ENCODE measurements at places on chromosomes 6 and 20. TPM values are rescaled to one million over a fixed set of nuclear protein-coding genes. Genes with fewer than 3 reads are reported as not detected.
A peak's percentile ranks its signal among the peaks of the same experiment; 100 is the strongest.

DNA sequence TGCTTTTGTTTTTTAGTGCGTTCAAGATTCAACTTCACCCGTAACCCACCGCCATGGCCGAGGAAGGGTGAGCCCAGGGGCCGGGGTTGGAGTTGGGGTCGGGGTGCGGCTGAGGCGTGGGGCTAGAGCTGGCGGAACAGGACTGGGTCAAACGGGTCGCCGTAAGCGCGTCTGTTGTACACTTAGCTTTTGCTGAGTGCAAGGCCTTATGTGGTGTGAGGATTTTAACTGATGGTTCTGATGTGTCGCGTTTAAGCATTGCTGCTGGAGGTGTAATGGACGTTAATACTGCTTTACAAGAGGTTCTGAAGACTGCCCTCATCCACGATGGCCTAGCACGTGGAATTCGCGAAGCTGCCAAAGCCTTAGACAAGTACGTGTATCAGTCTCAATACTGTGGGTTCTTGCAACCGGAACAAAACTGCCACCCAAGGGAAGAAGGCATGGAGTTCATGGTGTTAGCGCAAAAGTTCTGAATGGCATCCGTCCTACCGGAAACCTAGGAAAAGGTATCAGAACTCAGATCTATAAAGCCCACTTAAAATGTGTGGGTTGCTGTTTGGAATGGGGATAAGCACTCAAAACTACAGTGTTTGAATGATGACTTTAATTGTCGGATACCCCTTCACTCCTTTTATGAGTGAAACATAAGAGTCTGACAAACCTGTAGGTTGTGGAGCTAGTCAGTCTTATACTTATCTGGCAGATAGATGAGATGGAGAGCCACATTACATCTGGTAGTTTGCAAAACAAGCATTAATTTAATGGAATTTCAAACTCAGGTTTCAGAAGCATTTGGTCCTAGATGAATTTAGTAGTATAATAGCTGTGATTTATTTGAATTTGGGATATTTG, 574 bp downstream of the RPS12 start:
- H3K36me3 ChIP-seq, result peaks cover 47% of the 10 kb centered on the region
- DNase-seq, result no peak
- H3K27me3 ChIP-seq, result no peaks in the 10 kb centered on the region

DNA sequence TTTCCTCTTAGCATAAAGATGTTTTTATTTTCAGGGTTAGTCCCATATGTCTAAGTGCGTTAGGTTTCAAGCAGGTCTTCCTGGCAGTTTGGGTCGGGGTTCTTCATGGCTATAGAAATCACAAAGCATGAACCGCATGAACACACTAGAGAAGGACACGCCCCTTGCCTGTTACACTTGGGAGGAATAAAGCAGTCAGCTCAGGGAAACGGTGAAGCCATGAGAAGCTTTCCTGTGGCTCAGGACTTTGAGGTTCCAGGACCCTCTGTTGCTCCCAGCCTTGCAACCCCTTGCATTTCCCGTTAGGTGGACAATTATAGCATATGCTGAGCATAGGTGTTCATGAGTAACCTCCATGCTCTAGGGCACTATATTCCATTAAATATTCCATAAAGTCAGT, 96.7 kb downstream of the SYCP2 start:
- H3K4me1 ChIP-seq, result peaks cover 4% of the 10 kb centered on the region
- no peaks in the 10 kb centered on the region for H3K36me3 ChIP-seq
- H3K27ac ChIP-seq, result no peak overlapping the region
- DNase-seq, result no peak
- no peak overlapping the region for H3K4me3 ChIP-seq

- H3K27me3 ChIP-seq, result no peaks in the 10 kb centered on the region
- peaks cover 7% of the 10 kb centered on the region for H3K36me3 ChIP-seq
- DNase-seq, result no peak
- H3K4me3 ChIP-seq, result no peak overlapping the region
- no peaks in the 10 kb centered on the region for H3K4me1 ChIP-seq
These were observed 96.2 kb downstream of the RREB1 start for GRCh38 chr6:7203939-7204338.

- H3K4me3 ChIP-seq, result no peak overlapping the region
- H3K27me3 ChIP-seq, result no peaks in the 10 kb centered on the region
- no peaks in the 10 kb centered on the region for H3K4me1 ChIP-seq
- H3K36me3 ChIP-seq, result no peaks in the 10 kb centered on the region
- H3K27ac ChIP-seq, result no peak overlapping the region
These were observed 19.3 kb downstream of the ANKRD6 start for GRCh38 chr6:89452281-89452680.

Gene CCDC170
- total RNA-seq, result 0.05 TPM

- H3K36me3 ChIP-seq, result peaks cover 5% of the 10 kb centered on the region
- H3K4me3 ChIP-seq, result no peak overlapping the region
- H3K4me1 ChIP-seq, result no peaks in the 10 kb centered on the region
- no peak overlapping the region for H3K27ac ChIP-seq
- no peak for DNase-seq
These were observed 21.7 kb downstream of the RIOK1 start for GRCh38 chr6:7411328-7411727.

DNA sequence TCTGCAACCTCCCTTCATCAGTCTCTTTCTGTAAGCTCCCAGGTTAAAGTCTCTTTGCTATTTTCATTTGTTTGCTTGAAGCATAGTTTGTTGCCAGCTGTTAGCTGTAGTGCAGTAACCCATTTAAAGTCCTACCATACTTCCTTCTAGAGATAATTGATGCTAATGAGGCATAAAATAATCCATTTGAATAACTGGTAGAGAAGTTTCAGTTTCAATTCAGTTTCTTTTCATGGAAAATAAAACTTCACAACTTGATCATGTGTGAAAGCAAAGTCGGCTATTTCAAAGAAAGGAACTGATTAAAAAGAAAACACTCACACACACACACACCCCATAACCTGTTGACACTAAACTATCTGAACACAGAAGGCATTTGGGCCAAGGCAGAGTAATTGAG, 68.5 kb upstream of the TENT5A start:
- H3K27ac ChIP-seq, result no peak overlapping the region
- H3K27me3 ChIP-seq, result no peaks in the 10 kb centered on the region
- no peaks in the 10 kb centered on the region for H3K36me3 ChIP-seq
- no peak for DNase-seq
- no peak overlapping the region for H3K4me3 ChIP-seq

DNA sequence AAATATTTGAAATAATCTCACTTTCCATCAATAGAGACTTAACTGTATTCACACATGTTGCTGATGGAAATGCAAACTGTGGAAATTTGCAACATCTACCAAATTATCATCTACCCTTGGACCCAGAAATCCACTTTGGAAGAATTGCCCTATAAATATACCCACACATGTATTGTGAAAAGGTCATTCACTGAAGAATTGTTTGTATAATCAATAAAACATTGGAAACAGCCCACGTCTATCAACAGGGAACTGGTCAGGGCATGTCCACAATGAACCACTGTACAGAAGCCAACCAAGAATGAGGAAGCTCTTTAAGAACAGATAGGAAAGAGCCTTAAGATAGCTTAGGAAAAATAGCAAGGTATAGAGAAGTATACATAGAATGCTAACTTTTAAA, 36.2 kb downstream of the PXDC1 start:
- no peaks in the 10 kb centered on the region for H3K4me1 ChIP-seq
- H3K4me3 ChIP-seq, result no peak overlapping the region
- DNase-seq, result no peak
- H3K27me3 ChIP-seq, result no peaks in the 10 kb centered on the region

DNA sequence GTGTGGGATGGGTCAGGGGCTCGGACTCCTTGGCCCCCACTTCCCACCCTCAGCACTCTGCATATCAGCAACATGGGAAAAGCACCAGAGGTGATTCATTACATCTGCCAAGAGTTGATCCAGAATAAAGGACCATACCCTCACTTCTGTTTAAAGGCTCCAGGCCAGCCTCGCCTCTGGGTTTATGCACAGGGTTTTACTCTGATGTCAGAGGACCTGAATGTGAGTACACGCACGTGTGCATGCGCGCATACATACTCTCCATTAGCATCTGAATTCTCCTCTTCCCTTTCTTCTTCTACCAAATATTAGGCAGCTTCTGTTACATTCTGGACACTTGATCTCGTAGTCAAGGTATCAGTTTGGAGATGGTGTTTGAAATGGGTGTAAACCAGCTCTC, 114.7 kb upstream of the SPTLC3 start:
- no peaks in the 10 kb centered on the region for H3K27me3 ChIP-seq
- H3K36me3 ChIP-seq, result no peaks in the 10 kb centered on the region

DNA sequence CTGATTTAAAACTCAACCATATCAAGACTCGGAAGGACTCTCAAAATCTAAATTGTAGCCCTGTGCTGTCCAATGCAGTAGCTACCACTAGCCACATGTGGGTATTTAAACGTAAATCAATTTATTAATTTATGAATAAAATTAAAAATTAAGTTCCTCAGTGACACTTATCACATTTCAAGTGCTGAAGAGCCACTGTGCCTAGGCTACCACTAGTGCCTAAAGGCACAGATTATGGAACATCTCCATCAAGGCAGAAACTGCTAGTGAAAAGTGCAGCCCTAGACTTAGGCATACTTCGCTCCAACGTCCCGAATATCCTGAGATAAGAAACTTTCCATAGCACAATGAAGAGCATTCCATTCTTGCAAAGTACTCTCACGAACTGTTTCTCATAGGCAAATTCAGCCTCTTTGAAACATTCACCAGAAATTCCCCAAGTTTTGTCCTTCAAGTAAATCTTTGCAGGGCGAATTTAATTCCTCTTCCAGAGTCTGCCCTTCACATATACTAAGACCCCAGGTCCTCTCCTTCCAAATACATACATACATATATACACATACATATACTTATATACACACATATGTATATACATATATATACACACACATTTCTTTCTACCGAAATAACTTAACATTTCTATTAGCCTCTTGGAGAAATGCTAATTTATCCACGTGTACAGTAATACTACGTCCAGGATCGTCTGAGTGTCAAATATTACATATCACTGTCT, 1.3 kb downstream of the SUPT3H start:
- H3K36me3 ChIP-seq, result no peaks in the 10 kb centered on the region
- DNase-seq, result no peak
- peak overlapping the region; percentile 99 for H3K27ac ChIP-seq
- H3K4me1 ChIP-seq, result peaks cover 12% of the 10 kb centered on the region
- H3K4me3 ChIP-seq, result peak overlapping the region; percentile 95
- no peaks in the 10 kb centered on the region for H3K27me3 ChIP-seq

DNA sequence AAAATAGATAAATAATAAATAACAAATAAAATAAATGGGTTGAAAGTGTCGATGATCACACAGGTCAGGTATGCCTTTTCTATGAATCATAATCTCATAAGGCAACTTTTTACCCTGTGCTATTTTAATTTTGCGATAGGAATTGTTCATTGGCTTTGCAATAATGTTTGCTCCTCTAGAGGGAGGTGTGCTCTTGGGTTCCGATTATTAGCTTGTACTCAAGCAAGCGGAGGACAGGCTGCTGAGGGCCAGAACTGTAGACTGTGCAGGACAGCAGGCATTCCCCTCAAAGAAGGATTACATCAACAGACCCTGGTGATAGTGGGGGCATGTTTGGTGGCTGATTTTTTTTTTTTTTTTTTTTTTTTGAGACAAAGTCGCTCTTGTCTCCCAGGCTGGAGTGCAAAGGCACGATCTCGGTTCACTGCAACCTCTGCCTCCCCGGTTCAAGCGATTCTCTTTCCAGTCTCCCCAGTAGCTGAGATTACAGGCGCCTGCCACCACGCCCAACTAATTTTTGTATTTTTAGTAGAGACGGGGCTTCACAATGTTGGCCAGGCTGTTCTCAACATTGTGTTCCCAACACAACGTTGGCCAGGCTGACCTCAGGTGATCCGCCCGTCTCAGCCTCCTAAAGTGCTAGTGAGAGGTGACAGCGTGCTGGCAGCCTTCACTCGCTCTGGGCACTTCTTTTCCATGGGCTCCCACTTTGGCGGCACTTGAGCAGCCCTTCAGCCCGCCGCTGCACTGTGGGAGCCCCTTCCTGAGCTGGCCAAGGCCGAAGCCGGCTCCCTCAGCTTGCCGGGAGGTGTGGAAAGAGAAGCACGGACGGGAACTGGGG, 35.6 kb downstream of the RIOK1 start:
- no peak overlapping the region for H3K27ac ChIP-seq
- no peak overlapping the region for H3K4me3 ChIP-seq
- no peaks in the 10 kb centered on the region for H3K4me1 ChIP-seq
- no peaks in the 10 kb centered on the region for H3K27me3 ChIP-seq

Gene RSPO3
- total RNA-seq, result 4.8 TPM

GRCh38 chr6:167762259-167762962, 64.3 kb upstream of the AFDN start:
- H3K27ac ChIP-seq, result no peak overlapping the region
- H3K4me1 ChIP-seq, result peaks cover 12% of the 10 kb centered on the region
- H3K4me3 ChIP-seq, result no peak overlapping the region
- H3K36me3 ChIP-seq, result no peaks in the 10 kb centered on the region
- DNase-seq, result no peak

Gene PRDM13
- not detected for total RNA-seq

GRCh38 chr20:61759286-61760065, 306.2 kb downstream of the TAF4 start:
- no peaks in the 10 kb centered on the region for H3K36me3 ChIP-seq
- no peaks in the 10 kb centered on the region for H3K27me3 ChIP-seq
- no peak overlapping the region for H3K4me3 ChIP-seq
- H3K4me1 ChIP-seq, result no peaks in the 10 kb centered on the region
- DNase-seq, result no peak
- H3K27ac ChIP-seq, result no peak overlapping the region

- H3K4me1 ChIP-seq, result no peaks in the 10 kb centered on the region
- DNase-seq, result no peak
- H3K27ac ChIP-seq, result no peak overlapping the region
- H3K4me3 ChIP-seq, result no peak overlapping the region
- no peaks in the 10 kb centered on the region for H3K27me3 ChIP-seq
- no peaks in the 10 kb centered on the region for H3K36me3 ChIP-seq
These were observed 127.4 kb downstream of the ZNF217 start for GRCh38 chr20:53466279-53466678.

Gene VSTM2L
- 2.6 TPM for total RNA-seq

GRCh38 chr6:154233383-154233782, 123.2 kb downstream of the IPCEF1 start:
- H3K27ac ChIP-seq, result no peak overlapping the region
- no peak for DNase-seq
- H3K36me3 ChIP-seq, result no peaks in the 10 kb centered on the region

DNA sequence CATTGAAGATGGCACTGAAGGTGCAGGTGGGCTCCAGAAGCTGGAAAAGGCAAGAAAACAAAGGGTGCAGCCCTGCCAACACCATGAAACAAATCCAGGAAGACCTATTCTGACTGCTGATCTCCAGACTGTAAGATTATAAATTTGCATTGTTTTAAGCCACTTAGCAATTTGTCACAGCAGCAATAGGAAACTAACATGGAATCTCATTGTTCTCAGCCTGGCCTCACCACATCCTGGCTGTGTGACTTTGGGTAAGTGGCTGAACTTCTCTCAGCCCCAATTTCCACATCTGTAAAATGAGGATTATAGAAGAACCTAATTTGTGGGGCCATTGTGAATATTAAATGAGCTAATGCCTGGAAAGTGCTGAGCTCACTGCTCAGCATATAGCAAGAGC, 160.4 kb upstream of the MAFB start:
- H3K27me3 ChIP-seq, result no peaks in the 10 kb centered on the region
- DNase-seq, result no peak
- no peak overlapping the region for H3K27ac ChIP-seq

GRCh38 chr20:7693761-7694160, 246.5 kb downstream of the HAO1 start:
- no peak overlapping the region for H3K27ac ChIP-seq
- DNase-seq, result no peak
- H3K4me3 ChIP-seq, result no peak overlapping the region
- no peaks in the 10 kb centered on the region for H3K36me3 ChIP-seq
- no peaks in the 10 kb centered on the region for H3K27me3 ChIP-seq
- H3K4me1 ChIP-seq, result no peaks in the 10 kb centered on the region
